ENCODE measurements at places on chromosomes 4 and X.

GRCh38 chr4:107592519-107592918 is 127.5 kb downstream of the PAPSS1 start:
- no peak for DNase-seq

GRCh38 chr4:118281611-118282442 is 71.0 kb downstream of the PRSS12 start:
- DNase-seq, result no peak

- no peak for DNase-seq
Observed at GRCh38 chr4:103098341-103098740, 1.3 kb downstream of the BDH2 start.

GRCh38 chr4:136867465-136867864 is 664.8 kb downstream of the PCDH18 start:
- DNase-seq, result no peak

DNA sequence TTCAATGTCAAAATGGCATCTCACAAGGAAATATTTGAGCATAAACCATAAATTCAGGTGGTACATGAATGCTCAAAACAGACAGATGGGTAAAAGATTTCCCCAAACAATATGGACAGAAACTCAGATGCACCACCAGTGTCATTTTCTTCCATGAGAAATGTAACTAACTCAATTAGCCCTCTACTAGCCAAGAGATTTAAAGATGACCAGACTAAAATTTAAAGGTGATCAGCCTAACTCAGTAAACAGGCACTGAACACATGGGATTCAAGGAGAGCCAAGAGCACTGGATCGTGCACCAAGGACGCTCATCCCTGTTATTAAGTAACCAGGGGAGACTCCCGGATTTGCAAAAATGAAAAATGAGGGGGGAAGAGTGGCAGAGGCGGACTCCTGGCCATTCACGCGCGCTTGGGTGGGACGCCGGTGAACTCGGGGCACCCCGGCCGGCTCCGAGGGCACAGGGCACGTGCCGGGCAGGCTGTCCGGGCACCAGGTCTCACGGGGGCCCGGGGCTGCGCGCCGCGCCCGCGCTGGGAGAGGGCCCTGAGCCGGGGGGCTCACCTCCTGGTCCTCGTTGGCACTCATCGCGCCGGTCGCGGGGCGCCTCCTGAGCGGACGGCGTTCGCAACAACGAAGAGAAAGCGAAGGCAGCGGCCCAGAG is 490 bp downstream of the RWDD4 start:
- DNase-seq, result no peak

DNA sequence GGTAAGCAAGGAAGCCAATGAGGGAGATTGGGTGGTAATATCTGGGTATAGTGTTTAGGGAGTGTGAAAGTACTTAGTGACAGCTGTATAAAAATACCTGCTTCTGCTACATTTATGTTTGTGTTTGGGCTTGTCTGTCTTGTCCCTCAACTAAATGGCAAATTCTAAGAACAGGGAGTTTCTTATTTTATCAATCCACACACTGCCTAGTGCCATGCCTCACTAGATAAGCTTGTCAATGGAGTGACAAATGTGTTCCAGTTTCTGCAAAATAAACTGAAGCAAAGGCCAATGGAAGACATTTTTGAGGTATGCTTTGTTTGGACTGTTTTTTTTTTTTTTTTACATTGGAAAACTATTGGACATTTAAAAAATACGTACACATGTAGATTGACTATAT is 418.0 kb downstream of the SH2D1A start:
- no peak for DNase-seq

DNA sequence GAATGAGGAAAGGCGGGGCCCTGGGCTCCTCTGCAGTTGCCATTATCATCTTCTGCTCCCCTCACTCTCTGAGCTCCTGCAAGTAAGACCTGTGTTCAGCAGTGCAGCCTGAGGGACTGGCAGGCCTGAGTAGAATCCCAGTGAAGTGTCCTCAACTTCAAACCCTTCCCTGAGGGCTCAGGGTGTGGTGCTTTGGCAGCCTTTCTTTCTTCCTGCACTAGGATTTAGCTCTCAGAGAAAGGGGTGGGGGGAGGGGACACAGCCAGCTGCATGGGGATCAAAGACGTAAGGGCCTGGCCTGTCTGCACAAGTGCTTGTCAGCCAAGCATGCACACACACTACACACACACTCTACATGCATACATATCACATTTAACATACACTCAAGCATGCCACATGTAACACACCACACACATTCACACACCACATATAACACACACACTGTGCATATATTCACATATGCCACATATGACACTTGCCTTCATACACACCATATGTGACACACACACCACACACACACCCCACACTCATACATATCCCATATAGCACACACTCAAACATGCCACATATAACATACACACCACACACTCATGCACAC is 223.4 kb upstream of the RPL34 start:
- no peak for DNase-seq

DNA sequence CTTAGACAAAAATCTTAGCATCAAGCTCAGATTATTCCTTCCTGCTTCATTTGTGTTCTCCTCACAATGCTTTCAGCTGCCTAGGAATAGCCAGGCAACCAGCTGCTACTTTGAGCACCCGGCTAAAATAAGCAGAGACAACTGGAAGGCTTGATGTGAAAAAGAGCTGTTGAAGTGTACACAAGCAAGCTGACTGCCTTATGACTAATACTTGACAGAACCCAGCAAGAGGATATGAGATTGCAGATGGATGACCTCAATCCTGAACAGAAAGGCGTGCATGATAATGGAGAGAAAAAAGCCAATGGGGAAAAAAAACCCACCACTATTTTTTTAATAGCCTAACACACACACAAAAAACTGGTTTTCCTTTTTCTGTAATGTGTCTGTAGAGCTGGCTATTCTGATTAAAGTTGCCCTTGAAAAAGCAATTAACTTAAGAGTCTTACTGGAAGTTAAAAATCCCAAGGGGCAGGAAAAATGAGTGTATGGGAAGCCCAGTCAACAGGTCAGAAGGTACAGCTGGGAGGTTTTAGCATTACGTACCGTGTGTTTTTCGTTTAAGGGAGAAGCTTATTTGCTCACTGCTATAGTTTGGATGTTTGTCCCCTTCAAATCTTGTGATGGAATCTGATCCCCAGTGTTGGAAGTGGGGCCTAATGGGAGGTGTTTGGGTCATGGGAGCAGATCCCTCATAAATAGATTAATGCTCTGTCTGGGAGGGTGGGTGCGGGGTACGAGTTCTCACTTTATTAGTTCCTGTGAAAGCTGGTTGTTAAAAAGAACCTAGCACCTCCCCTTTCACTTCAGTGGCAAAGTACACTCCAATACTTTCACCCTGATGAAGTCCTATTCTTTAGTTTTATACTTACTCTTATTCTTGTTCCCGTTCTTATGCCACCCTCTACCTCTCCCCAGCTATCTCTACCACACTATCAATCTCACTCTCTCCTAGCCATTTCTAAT is 37.1 kb upstream of the HERC6 start:
- no peak for DNase-seq

- no peak for DNase-seq
Observed at GRCh38 chr4:180058691-180059215, 2184.4 kb upstream of the TENM3 start.

- no peak for DNase-seq
Observed at GRCh38 chr4:53478671-53479456, 101.4 kb downstream of the FIP1L1 start.

GRCh38 chr4:167779864-167780263 is 312.5 kb upstream of the ANXA10 start:
- no peak for DNase-seq

GRCh38 chrX:74292808-74293123 is 11.2 kb upstream of the ZCCHC13 start:
- DNase-seq, result no peak

GRCh38 chr4:17528551-17529165 is 13.7 kb downstream of the CLRN2 start:
- DNase-seq, result no peak

GRCh38 chr4:56391270-56391669 is 4.0 kb upstream of the AASDH start:
- no peak for DNase-seq

DNA sequence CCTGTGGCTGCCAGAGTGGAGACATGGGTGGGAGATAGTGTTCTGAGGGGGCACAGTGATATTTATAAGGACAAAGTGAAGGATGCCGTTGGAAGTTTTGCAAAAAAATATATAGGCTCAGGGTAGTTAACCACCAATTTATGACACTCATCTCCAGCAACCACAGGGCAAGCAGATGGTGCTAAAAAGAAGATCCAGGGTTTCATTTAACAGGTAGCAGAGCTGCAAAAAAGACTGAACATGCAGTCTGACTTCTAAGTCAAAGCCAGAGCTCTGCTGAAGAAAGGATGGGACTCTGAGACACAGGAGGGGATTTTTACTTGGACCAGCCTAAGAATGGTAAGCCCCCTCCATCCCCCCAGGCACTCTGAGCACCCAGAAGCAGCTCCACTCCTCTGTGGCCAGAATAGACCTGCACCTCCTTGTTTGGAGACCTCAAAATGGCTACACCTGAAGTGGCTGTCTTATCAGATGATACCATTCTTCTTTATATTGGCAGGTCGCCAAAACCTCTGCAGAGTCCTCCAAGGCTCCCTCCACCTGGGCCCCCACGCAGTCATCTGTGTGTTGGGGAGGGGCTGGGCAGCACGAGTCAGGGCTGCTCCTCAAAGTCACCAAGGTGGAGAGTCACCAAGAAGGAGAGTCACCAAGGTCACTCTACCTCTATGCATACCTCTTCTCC is 161.4 kb upstream of the FAM9B start:
- no peak for DNase-seq

DNA sequence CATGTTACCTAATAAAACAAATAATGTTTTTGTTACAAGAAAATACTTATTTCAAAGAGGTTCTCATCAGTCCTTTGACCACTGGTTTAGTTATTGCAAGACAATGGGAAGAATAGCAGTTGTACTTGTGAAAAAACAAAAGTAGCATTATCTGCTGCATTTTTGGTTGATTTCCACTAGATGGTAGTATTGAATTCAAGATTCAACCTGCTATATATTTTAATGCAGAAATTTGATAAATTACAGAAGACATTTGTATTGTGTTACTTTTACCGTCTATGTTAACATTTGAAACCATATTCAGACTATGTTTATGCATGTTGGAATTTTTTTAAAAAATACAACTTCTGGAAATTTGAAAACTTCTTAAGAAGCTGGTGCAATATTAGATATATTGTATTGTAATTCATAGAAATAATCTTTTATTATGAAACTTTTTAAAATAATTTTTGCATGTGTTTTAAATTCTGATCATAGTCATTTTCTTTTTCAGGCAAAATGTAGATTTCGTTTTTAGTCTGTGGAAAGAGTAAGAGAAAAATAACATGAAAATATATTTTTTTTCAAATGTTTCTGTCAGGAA is 56.4 kb downstream of the SPCS3 start:
- no peak for DNase-seq

DNA sequence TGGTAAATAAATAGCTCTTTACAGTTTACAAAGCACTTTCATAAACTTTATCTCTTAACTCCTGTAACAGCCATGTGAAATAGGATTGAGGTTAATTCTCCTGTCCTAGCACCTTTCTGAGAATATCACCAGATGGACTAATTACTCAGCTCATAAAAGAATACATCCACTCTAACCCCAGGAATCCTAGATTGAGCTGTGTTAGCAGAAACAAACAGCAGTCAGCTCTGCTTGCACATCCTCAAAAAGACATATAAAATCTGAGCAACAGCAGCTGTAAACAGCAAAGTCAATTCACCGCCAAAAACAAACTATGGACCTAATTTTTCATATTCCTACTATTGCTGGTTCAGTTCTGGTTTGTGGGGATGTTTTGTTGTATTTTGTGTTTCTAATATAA is 182.8 kb downstream of the QDPR start:
- DNase-seq, result no peak

GRCh38 chrX:110435196-110435595 is 76.5 kb downstream of the RTL9 start:
- DNase-seq, result no peak

- DNase-seq, result no peak
Observed at GRCh38 chr4:30181512-30181911, 538.7 kb upstream of the PCDH7 start.

- no peak for DNase-seq
Observed at GRCh38 chr4:83107631-83108030, 6.9 kb downstream of the PLAC8 start.

DNA sequence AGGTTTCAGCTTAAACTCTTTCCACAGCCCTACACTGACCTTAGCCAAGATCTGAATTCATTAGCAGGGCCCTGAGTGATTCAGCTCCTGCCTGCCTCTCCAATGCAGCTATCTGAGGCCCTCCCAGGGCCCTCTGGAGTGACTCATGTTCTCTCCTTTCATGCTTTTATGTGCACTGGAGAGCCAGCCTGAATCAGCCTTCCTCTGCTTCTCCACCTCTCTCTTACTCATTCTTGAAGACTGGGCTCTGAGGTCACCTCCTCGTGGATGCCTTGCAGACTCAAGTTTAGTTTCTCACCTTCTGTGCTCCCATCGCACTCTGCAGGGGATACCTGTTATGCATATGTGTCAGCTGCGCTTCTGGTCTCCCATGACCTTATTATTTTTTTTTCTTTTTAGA is 3.1 kb upstream of the OCIAD2 start:
- no peak for DNase-seq

GRCh38 chrX:18174971-18175370 is 45.7 kb downstream of the BEND2 start:
- no peak for DNase-seq

GRCh38 chrX:129984111-129984958 is 1.9 kb downstream of the BCORL1 start:
- DNase-seq, result no peak

GRCh38 chrX:106247162-106247561 is 79.1 kb downstream of the PWWP3B start:
- DNase-seq, result no peak

DNA sequence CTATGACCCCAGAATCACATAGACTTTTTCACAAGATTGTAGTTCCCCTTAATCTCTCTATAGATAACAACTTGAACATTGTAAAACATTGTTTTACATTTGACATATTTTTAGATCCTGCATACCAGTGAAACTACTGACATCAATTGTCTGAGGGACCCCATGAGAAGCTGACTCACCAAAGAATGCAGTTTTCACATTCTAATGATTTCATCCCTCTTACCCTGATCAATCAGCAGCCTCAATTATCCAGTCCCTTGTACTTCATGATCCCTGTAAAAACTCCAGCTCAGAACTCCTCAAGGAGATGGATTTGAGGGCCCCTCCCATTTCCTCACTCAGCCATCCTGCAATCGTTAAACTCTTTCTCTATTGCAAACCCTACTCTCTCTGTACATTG is 411.0 kb upstream of the NDST3 start:
- DNase-seq, result no peak

GRCh38 chrX:26026179-26026578 is 112.0 kb upstream of the MAGEB18 start:
- DNase-seq, result no peak

GRCh38 chr4:106766519-106766918 is 269.6 kb downstream of the DKK2 start:
- DNase-seq, result no peak

GRCh38 chrX:11543249-11543648 is 122.5 kb downstream of the ARHGAP6 start:
- no peak for DNase-seq

All from stimulated activated naive CD4-positive, alpha-beta T cell (primary cell).